ENCODE measurements at places on chromosomes 3 and 15. TPM values are rescaled to one million over a fixed set of nuclear protein-coding genes. Genes with fewer than 3 reads are reported as not detected.

GRCh38 chr3:129059311-129059958 is 1.1 kb upstream of the GP9 start:
- no peak overlapping the region for H3K4me3 ChIP-seq
- H3K4me1 ChIP-seq = no peaks in the 10 kb centered on the region
- H3K27ac ChIP-seq = no peak overlapping the region
- DNase-seq = peak; percentile 75

GRCh38 chr15:77282333-77282732 is 137.6 kb downstream of the PEAK1 start:
- H3K4me3 ChIP-seq = no peak overlapping the region
- peaks cover 21% of the 10 kb centered on the region for H3K4me1 ChIP-seq
- no peaks in the 10 kb centered on the region for H3K27me3 ChIP-seq
- DNase-seq = peak; percentile 54
- H3K36me3 ChIP-seq = peaks cover 23% of the 10 kb centered on the region

DNA sequence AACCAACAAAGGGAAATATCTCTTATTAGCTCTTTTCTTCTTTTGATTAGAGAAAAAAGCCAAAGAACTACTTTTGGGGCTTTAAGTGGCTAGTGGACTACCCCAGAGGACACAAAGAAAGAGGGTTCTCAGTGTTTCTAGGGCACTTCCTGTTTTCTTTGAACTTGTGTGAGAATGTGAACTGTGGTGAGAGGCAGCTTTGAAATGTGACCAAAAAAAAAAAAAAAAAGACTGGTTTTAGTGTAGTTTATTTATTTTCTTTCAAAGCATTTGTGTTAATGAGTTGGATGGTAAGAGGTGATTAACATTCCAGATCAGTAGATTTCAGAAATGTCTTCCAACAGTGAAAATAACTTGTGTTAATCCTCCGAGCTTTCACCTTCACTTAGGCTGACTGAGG is 32.4 kb downstream of the SELENOT start:
- no peak for DNase-seq
- H3K27ac ChIP-seq = no peak overlapping the region
- H3K4me1 ChIP-seq = no peaks in the 10 kb centered on the region
- H3K36me3 ChIP-seq = peaks cover 5% of the 10 kb centered on the region
- no peaks in the 10 kb centered on the region for H3K27me3 ChIP-seq
- no peak overlapping the region for H3K4me3 ChIP-seq

GRCh38 chr3:84692261-84692660 is 266.5 kb upstream of the CADM2 start:
- no peaks in the 10 kb centered on the region for H3K36me3 ChIP-seq
- no peak overlapping the region for H3K27ac ChIP-seq
- no peaks in the 10 kb centered on the region for H3K4me1 ChIP-seq
- no peaks in the 10 kb centered on the region for H3K27me3 ChIP-seq

DNA sequence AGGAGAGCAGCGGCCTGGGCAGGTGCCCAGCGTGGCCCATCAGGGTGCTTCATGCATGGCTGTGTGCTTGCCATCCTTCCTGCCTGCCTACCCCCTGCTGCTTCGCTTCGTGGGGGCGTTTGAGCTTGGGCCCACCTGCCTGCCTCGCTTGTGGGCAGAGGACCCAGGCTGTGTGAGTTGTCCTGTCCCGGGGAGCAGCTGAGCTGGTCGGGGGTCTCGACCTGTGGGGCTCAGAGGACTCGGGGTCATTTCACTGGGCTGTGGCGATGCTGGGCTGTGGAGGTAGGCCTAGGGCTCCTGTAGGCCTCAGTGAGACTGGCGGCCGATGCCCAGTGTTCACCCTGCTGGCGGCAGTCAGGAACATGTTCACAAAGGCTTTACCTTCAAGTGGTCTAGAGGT is 12.1 kb upstream of the STAB1 start:
- DNase-seq = peak; percentile 73
- H3K27me3 ChIP-seq = no peaks in the 10 kb centered on the region
- H3K4me3 ChIP-seq = no peak overlapping the region

- DNase-seq = no peak
- H3K36me3 ChIP-seq = no peaks in the 10 kb centered on the region
- H3K4me3 ChIP-seq = no peak overlapping the region
- H3K27me3 ChIP-seq = no peaks in the 10 kb centered on the region
Measured at GRCh38 chr3:70855149-70855548, 542.7 kb upstream of the MDFIC2 start.

GRCh38 chr3:194876403-194877095 is 190.9 kb downstream of the FAM43A start:
- H3K36me3 ChIP-seq = no peaks in the 10 kb centered on the region
- H3K4me3 ChIP-seq = no peak overlapping the region
- H3K27me3 ChIP-seq = peaks cover 8% of the 10 kb centered on the region
- no peak for DNase-seq

The CFAP20DC gene
- total RNA-seq = 2.2 TPM

The IMPG2 gene
- total RNA-seq = 0.36 TPM

The SLC51A gene
- total RNA-seq = not detected
